ENCODE measurements at places on chromosomes 5 and 9.

DNA sequence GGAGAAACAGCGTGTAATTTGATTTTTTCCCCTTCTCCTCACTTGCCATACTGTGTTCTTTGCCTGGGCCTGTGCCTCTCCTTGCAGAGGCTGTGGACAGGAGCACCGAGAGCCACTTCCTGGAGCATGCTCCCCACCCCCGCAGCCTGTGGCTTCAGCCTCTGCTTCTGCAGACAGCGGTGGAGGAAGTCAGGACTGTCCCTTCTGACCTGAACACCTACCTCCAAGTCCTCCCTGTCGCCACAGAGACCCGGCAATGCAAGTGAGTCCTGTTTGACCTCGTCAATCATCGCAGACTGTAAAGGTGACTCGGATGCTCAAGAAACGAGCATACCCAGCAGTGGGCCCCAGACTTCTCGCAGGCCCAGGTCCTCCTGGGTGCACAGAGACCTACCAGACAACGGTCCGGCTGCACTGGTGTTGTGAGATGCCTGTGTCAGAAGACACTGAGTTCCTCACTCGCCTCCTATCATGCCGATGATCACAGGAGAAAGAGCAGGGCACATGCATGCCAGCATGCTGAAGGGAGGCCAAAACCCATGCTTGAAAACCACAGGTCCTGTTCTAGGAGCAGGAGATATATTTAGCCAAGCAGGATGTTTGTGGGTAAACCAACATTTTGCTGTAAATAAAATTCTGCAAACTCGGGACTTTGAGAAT lies 198.8 kb downstream of the AUH start:
- no peak for DNase-seq

DNA sequence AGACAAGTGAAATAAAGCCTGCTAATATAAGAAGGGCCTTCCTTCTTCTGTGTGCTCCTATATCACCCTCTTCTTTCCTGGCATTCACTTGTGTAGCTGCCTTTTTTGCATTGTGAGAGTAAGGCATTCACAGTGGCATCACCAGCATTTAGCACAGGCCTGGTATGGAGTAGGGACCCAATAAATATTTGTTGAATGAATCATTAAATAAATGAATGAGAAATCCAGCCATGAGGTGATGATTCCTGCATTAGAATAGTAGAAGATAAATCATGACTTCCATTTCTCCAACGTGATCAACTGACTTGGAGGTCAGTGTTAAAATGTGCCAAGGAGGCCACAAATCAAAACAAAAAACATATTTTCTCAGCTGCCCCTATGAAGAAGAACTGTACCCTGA lies 3.9 kb downstream of the PLPPR1 start:
- no peak for DNase-seq

DNA sequence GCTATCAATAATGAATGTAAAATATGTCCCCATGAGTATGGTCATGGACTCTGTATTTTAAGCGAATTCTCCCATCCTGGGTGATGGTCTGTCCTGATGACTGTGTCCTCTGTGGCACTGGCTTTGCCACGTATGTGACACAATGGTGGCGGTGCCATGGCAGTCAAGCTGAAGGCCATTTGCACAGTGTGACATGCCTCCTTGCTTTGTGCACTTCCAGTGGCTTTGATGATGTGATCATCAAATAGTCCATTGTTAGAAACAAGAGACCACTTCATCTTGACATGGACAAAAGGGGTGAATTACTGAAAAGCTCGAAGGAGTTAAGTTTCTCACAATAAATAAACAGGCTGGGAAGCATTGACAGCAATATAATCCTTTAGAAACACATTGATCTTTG lies 31.0 kb upstream of the PRRC1 start:
- DNase-seq: no peak

DNA sequence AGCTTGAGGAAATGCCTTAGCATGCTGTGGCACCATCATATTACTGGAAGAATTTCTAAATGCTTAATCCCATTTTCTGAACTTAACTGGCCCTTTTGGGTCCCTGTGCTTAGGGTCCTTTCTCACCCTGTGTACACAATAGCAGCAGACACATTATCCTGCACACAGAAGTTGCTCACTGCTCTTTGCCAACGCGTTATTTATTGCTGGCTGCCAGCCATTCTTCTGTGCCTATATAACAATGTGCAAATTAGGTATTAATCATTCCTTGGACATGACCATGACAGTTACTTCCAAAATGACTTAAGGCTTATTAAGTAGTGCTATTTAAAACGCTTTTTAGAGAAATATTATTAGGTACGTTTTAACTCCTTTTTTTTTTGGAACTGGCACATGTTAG lies 134.7 kb downstream of the FBN2 start:
- no peak for DNase-seq

GRCh38 chr9:2354856-2355696 lies 266.5 kb upstream of the VLDLR start:
- no peak for DNase-seq

GRCh38 chr9:114011313-114011712 lies 66.8 kb downstream of the AMBP start:
- no peak for DNase-seq

DNA sequence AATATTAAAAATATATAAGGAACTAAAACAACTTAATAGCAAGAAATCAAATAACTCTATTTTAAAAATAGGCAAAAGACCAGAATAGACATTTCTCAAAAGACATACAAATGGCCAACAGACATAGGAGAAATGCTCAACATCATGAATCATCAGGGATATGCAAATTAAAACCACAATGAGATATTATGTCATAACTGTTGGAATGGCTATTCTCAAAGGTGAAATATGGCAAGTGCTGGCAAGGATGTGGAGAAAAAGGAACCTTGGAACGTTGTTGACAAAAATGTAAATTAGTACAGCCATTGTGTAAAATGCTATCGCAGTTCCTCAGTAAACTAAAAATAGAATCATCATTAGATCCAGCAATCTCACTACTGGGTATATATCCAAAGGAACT lies 468.5 kb downstream of the NFIB start:
- DNase-seq: no peak

DNA sequence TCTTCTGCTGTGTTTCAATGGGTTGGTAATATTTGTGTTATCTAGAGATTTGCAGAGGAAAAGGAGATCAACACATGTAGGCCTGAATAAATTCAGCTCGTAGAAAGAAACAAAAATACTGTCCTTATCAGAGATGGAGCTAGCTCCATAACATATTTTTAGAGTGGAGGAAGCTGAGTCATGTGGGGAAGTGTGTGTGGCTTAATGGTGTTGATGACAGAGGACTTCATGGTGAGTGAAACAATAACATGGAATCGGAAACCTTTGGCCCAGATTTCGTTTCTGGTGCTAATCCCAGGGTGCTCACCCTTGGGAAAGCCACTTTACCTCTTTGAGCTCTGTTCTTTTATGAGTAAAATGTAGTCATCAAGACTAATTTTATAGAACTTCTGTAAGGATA lies 825.0 kb downstream of the TLR4 start:
- peak; percentile 37 for DNase-seq

DNA sequence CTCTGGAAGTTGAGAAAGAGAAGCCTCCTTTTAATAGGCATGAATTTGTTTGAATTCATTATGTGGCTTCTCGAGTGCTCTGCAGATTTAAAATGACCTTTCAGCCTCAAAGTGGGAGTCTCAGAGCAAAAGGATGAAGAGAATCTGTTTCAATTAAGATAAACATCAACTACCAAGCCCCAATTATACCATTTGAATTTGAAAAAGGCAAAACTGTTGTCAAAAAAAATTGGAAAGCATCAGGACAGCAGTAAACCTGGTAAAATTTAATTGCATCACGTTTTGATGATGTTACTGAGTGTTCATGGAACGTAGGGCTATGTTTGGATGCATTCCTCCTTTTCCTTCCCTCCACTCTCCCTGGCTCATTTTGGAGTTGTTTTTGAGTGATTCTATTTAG lies 637.2 kb downstream of the PDE4D start:
- no peak for DNase-seq

DNA sequence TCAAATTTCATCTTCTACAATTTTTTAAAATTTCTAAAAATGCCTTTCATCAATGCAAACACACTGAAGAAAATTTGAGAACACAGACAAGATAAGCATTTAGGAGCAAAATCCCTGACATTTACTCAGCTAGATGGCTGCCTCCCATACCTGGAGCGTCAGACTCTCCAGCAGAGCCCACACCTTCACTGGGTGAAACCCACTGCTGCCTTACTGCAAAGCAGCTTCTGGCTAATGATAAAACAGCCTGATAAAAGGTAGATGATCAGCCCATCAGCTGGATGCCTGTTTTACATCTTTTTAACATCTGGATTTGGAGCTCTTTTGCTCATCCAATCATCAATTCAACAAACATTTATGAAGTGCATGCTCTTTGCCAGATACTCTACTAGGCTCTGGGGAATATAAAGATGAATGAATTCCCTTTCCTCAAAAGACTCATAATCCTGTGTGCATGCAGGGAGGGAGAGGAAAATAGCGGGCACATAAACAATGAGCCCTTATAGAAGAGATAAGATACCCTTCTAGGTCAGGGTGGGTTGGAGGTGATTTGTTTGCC lies 271.2 kb downstream of the SAXO1 start:
- no peak for DNase-seq

- DNase-seq: no peak
These were observed 60.1 kb downstream of the GADD45G start for GRCh38 chr9:89664896-89665329.

DNA sequence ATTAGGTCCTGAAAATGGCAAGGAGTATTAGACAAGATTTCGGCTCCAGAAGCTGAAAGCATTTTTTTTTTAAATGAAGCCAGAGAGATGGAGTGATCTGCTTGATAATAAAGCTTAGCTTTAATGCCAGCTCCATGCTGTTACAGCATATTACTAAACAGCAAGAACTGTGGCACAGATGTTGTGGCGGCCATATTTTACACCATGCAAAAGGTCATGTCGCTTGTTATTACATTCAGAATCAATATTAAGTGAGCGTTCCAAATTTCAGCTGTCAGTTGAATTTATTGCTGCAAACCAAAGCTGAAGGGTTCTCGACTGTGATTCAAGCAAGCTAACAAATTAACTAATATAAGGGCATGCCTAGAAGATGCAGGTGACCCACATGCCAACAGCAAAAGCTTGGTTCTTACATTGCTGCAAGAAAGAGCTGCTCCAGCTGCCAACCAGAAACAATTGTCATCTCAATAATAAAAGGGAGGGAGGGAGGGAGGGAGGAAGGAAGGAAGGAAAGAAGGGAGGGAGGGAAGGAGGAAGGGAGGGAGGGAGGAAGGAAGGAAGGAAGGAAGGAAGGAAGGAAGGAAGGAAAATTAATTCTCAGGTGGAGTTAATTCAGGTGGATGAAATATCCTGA lies 517.7 kb upstream of the WWC1 start:
- no peak for DNase-seq

GRCh38 chr9:27453860-27454553 lies 70.1 kb upstream of the IFNK start:
- no peak for DNase-seq

DNA sequence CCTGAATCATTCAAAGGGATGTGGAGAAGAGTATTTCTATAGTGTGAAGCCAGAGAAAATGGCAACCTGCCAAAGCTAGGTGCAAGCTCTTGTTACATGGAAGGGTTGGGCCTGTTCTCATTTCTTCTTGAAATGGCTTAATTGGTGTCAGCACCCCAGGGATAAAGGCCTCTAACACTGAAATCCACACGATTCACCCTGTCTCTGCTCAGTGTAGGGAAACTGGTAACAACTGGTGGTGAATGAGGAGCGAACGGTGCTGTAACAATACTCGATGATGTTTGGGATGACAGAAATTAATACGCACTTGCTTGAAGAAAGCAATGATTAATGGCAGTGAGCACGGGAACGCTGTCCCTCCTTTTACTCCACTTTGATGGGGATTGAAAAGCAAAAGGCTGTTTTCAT lies 16.2 kb downstream of the PBX3 start:
- no peak for DNase-seq

- DNase-seq: no peak
These were observed 27.9 kb upstream of the IL17B start for GRCh38 chr5:149406979-149407306.

DNA sequence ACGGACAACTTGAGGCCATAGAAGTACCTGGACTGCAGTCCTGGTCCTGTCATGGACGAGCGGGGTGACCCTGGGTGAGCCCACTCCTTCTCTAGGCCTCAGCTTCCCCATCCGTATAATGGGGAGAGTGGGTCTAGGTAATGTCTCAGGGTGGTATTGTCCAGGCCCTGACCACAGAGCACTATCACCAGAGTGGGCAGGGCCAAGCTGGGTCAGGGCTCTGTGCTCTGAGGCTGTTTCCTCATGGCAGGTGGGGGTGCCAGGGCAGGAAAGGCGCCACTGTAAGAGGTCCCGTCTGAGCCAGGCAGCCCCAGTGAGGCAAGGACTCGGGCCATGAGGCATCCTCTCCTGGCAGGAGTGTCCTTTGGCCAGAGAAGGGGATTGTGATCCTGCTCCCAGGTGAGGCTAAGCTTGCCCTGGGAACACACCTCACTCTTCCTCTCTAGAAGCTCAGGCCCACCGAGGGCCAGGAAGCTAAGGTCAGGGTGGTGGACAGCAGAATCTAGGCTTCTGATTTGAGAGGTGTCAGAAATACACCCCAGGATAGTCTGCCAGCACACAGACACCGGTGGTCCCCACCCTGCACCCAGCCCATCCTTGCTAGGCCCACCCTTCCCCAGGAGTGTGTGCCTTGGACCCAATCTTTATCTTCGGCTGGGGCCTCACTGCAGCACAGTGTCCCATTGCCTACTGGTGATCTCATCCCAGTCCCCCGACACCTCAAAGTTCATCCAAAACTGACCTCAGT lies 1.5 kb upstream of the MYOZ3 start:
- DNase-seq: no peak

DNA sequence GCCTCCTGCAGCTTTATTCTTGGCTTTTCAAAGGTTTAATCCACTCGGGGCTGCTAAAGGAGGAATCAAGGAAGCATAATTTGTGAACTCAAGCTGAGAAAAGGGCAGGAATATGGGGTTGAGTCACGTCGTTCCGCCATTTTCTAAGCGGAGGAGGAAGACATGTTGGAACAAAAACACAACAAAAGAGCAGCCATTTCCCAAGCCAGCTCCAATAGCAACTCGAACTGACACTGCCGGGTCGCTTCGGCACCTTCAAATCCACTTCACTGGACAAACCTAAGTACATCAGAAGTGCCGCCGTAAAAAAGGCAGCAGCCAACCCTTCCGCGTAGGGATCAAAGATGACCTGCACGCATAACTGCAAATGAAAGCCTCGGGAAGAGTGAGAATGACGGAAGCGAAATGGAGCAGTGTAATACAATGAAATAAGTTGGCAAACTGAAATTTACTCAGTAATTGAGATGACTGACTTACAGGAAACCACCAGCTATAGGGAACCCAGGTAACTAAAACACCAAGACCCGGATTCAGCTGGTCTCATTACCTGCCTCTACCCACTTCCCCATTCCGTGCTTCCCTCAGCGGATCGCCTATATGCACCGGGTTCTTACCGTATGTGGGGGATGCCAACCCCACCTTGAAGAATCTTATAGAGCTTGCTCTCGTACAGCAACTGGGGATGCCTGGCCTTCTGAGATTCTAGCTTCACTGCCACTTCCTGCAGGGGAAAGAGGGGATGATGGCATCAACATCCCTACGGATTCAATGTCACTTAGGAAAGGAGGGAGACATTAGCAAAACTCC lies 1.6 kb downstream of the CSNK1A1 start:
- peak; percentile 15 for DNase-seq

- DNase-seq: no peak
These were observed 32.7 kb downstream of the PCDHAC2 start for GRCh38 chr5:140998921-140999410.

GRCh38 chr5:88760527-88760926 lies 122.5 kb downstream of the MEF2C start:
- no peak for DNase-seq

GRCh38 chr9:108411632-108412031 lies 444.2 kb downstream of the ACTL7B start:
- no peak for DNase-seq
